ENCODE measurements at places on chromosomes 16 and 17.

- no peak for DNase-seq
Observed at GRCh38 chr16:77679391-77679790, 42.9 kb upstream of the NUDT7 start.

DNA sequence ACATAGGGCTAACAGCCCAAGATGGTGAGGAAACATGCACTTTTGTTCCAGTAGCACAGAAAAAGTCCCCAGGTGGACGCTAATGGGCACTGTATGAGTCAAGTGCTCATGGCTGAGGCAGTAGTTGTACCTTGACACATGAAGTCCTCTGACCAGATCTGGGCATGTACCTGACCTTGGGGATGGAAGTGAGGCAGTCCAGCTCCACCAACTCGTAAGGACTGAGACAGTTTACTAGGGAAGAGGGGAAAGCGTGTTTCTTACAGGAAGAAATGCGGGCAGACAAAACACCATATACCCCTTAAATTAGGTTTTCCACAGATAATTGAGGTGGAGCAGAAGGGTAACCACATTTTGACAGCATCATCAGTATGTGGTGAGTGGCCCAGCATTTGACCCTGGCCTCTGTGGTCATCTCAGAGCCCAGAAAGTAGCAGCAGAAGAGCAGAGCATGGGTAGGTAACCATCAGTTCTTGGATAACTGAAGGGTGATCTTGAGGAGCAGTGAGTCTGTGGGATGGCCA lies 32.4 kb upstream of the METTL9 start:
- no peak for DNase-seq

GRCh38 chr17:64240741-64241347 lies 22.2 kb downstream of the TEX2 start:
- no peak for DNase-seq

DNA sequence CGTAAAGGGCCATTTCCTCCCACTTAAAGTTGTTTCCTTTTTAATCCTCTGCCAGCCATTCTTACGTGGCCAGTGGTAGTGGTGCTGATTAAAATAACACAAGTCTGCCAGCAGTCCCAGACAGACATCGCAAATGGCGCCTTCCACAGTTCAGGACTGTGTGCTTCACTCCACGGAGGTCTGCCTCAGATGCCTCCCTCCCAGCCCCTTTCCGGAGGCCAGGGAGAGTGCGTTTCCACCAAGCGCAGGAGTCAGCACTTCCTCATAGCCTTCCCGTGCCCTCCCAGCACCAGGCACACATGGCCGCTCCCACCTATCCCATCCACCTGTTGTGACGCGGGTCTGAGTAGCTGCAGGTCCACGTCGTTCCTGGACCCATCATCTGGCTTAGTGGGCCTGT lies 205.6 kb downstream of the RPTOR start:
- no peak for DNase-seq
